T-helper 2 cell treated with Interferon-gamma antibody and Interleukin-4, amounts not matched to agents 5 μg/mL and 100 μg/mL, for 36 hours (primary cell): ENCODE measurements at places on chromosomes 2 and 18.

- no peak for DNase-seq
Observed at GRCh38 chr18:54616220-54616848, 25.3 kb downstream of the DYNAP start.

GRCh38 chr2:2022941-2023586 is 278.7 kb upstream of the PXDN start:
- DNase-seq, result no peak

- no peak for DNase-seq
Observed at GRCh38 chr2:119350311-119350998, 16.2 kb downstream of the C2orf76 start.

GRCh38 chr18:47983055-47983454 is 52.6 kb upstream of the SMAD2 start:
- DNase-seq, result no peak

GRCh38 chr2:189066037-189066436 is 91.9 kb downstream of the COL3A1 start:
- DNase-seq, result no peak
